IMR-90 (cell line): ENCODE measurements at places on chromosomes 12 and 14. TPM values are rescaled to one million over a fixed set of nuclear protein-coding genes. Genes with fewer than 3 reads are reported as not detected.

The RASSF9 gene
- total RNA-seq, result 0.18 and 0.28 TPM in 2 replicates

The LYZ gene
- total RNA-seq, result not detected in 2 replicates

The MYH6 gene
- total RNA-seq, result not detected in 2 replicates

The LRTM2 gene
- total RNA-seq, result not detected in 2 replicates

The RNF212B gene
- not detected in 2 replicates for total RNA-seq

The RNASE7 gene
- total RNA-seq, result not detected in 2 replicates

The E2F7 gene
- 8.1 and 10.3 TPM in 2 replicates for total RNA-seq

The MYF6 gene
- total RNA-seq, result not detected in 2 replicates

The RAN gene
- 898 and 910 TPM in 2 replicates for total RNA-seq

The TMTC2 gene
- 1.4 TPM in 2 replicates for total RNA-seq

The AICDA gene
- not detected in 2 replicates for total RNA-seq

The ATG101 gene
- 158 and 167 TPM in 2 replicates for total RNA-seq

The PLCZ1 gene
- not detected in 2 replicates for total RNA-seq

The SERPINA10 gene
- not detected in 2 replicates for total RNA-seq

The EXOC3L4 gene
- not detected in 2 replicates for total RNA-seq

GRCh38 chr12:102417055-102417454 is 63.3 kb downstream of the IGF1 start:
- no peaks in the 10 kb centered on the region for H3K27me3 ChIP-seq
- H3K36me3 ChIP-seq, result no peaks in the 10 kb centered on the region
- no peak overlapping the region for H3K4me3 ChIP-seq
- DNase-seq, result no peak
- no peaks in the 10 kb centered on the region; the same call in 1 of the 2 replicates for H3K4me1 ChIP-seq

- H3K4me1 ChIP-seq, result no peaks in the 10 kb centered on the region
- no peak overlapping the region for H3K4me3 ChIP-seq
- peaks cover 27% of the 10 kb centered on the region for H3K27me3 ChIP-seq
- H3K36me3 ChIP-seq, result no peaks in the 10 kb centered on the region
- DNase-seq, result no peak
Measured at GRCh38 chr14:91839749-91840148, 27.6 kb downstream of the TC2N start.

DNA sequence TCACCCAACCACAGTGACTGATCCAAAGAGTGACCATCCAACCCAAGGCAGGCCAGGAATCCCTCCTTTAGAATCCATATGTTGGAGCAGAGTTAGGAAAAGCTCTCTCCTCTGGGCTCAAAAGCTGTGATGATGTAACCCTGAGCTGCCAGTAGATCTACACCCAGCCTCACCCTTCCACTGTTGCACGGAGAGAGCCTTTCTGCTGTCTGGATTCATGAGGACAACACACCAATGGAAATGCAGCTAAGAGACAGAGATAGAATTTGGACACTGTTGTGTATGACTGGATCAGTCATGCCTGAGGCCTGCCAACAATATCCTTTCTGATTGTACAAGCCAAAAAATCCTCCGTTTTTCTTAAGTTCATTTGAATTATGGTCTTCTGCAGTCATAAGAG is 4.4 kb upstream of the OR6J1 start:
- H3K27me3 ChIP-seq, result peaks cover 6% of the 10 kb centered on the region; the same call in 1 of the 2 replicates
- peaks cover 2% of the 10 kb centered on the region; the same call in 1 of the 2 replicates for H3K4me1 ChIP-seq

GRCh38 chr12:121649819-121650353 is 19.6 kb downstream of the MORN3 start:
- no peak overlapping the region for H3K4me3 ChIP-seq
- no peaks in the 10 kb centered on the region for H3K4me1 ChIP-seq
- H3K27ac ChIP-seq, result no peak overlapping the region
- no peak for DNase-seq
- no peaks in the 10 kb centered on the region for H3K27me3 ChIP-seq

- DNase-seq, result no peak
- H3K4me1 ChIP-seq, result no peaks in the 10 kb centered on the region
- no peak overlapping the region for H3K27ac ChIP-seq
Measured at GRCh38 chr12:131049549-131050339, 96.0 kb downstream of the ADGRD1 start.

DNA sequence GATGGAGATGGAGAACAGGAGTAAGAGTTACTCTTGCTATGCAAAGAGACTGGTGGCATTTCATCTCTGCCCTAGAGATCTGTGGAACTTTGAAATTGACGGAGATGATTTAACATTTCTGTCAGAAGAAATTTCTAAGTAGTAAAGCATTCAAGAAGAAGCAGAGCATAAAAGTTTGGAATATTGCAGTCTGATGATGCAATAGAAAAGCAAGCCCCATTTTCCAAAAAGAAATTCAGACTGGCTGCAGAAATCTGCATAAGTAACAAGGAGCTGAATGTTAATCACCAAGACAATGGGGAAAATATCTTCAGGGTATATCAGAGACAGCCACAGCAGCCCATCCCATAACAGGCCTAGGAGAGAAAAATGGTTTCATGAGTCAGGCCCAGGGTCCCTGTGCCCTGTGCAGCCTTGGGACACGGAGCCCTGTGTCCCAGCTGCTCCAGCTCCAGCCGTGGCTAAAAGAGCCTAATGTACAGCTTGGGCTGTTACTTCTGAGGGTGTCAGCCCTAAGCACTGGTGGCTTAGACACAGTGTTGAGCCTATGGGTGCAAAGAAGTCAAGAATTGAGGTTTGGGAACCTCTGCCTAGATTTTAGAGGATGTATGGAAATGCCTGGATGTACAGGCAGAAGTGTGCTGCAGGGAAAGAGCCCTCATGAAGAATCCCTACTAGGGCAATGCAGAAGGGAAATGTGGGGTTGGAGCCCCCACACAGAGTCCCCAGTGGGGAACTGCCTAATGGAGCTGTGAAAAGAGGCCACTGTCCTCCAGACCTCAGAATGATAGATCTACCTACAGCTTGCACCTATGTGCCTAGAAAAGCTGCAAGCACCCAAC is 616.6 kb downstream of the SLC16A7 start:
- no peaks in the 10 kb centered on the region for H3K4me1 ChIP-seq
- no peaks in the 10 kb centered on the region for H3K27me3 ChIP-seq
- H3K36me3 ChIP-seq, result no peaks in the 10 kb centered on the region
- DNase-seq, result no peak
- no peak overlapping the region for H3K27ac ChIP-seq

GRCh38 chr12:130335517-130336392 is 1.9 kb upstream of the PIWIL1 start:
- H3K36me3 ChIP-seq, result no peaks in the 10 kb centered on the region
- H3K27me3 ChIP-seq, result no peaks in the 10 kb centered on the region
- H3K4me3 ChIP-seq, result no peak overlapping the region
- no peak overlapping the region for H3K27ac ChIP-seq
- no peaks in the 10 kb centered on the region for H3K4me1 ChIP-seq

GRCh38 chr14:103140316-103141109 is 17.3 kb downstream of the TNFAIP2 start:
- no peak for DNase-seq
- H3K27ac ChIP-seq, result no peak overlapping the region
- no peak overlapping the region for H3K4me3 ChIP-seq
- peaks cover 13% of the 10 kb centered on the region for H3K4me1 ChIP-seq
- H3K36me3 ChIP-seq, result no peaks in the 10 kb centered on the region

GRCh38 chr14:68771631-68772030 is 21.2 kb downstream of the ZFP36L1 start:
- no peaks in the 10 kb centered on the region; the same call in 1 of the 2 replicates for H3K27me3 ChIP-seq
- H3K4me3 ChIP-seq, result no peak overlapping the region
- no peak overlapping the region for H3K27ac ChIP-seq

DNA sequence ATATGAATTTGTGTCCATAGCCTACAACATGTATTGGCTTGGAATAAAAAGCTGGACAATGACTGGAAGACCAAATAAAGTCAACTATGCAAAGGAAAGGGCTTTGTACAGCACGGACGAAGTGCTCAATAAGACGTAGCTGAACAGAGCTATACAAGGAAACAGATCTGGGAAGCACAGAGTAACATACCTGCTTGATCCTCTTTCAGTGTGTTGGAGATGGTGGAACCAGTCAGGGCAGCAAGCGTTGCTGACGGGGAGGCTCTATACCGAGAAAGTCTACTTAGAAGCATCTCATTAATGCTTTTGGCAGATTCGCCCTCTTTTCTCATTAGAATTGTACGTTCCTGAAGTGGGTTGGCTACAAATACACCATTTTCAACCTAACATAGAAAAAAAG is 99.3 kb downstream of the HECTD4 start:
- H3K27ac ChIP-seq, result no peak overlapping the region
- no peak for DNase-seq
- H3K36me3 ChIP-seq, result peaks cover 3% of the 10 kb centered on the region; the same call in 1 of the 2 replicates
- H3K27me3 ChIP-seq, result no peaks in the 10 kb centered on the region
- no peak overlapping the region for H3K4me3 ChIP-seq

- no peaks in the 10 kb centered on the region for H3K36me3 ChIP-seq
- no peak for DNase-seq
- H3K4me1 ChIP-seq, result no peaks in the 10 kb centered on the region
- no peak overlapping the region for H3K27ac ChIP-seq
Measured at GRCh38 chr12:9856894-9857293, 12.3 kb downstream of the CLEC2B start.

GRCh38 chr12:100295764-100296555 is 29.0 kb downstream of the SCYL2 start:
- no peaks in the 10 kb centered on the region for H3K4me1 ChIP-seq
- no peak overlapping the region for H3K27ac ChIP-seq
- H3K27me3 ChIP-seq, result no peaks in the 10 kb centered on the region
- H3K36me3 ChIP-seq, result peaks cover 14% of the 10 kb centered on the region

DNA sequence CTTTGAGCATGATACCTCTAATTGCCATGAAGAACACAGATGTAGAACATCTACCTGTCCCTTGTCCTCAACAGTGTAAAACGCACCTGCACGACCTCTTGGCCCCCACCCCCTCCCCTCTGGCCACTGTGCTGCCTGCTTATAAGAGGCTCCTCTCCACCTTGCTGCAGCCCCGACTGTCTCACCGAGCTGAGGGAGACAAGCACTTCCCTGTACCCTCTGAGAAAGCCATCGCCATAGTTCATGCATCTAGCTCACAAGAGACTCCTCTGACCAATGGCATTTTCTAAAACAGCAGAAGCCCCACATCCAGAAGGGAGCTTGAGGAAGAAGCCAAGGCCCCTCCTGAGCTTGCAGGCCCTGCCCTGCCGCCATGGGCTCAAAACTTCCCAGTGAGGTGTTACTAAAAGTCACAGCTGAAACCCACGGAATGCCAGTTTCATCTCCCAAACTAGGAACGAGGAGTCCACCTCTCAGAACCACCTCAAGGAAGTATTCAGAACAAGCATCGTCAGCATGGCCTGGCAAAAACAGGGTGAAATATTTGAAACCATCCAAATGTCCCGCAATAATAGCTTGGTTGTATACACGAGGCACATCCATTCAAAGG is 21.5 kb upstream of the ANO2 start:
- H3K4me3 ChIP-seq, result no peak overlapping the region
- peaks cover 38% of the 10 kb centered on the region for H3K27me3 ChIP-seq
- no peak overlapping the region for H3K27ac ChIP-seq
- no peaks in the 10 kb centered on the region for H3K36me3 ChIP-seq
- H3K4me1 ChIP-seq, result no peaks in the 10 kb centered on the region

- no peaks in the 10 kb centered on the region for H3K4me1 ChIP-seq
- H3K4me3 ChIP-seq, result no peak overlapping the region
Measured at GRCh38 chr12:115639648-115640012, 637.9 kb downstream of the MED13L start.

GRCh38 chr12:104049903-104050356 is at the start of gene GLT8D2:
Gene GLT8D2 (minus strand): TSS chr12:104050187. CDS start chr12:104019648, 30,539 bp downstream.
- peaks cover 14% of the 10 kb centered on the region for H3K4me1 ChIP-seq
- peak; percentile 86 for DNase-seq
- H3K4me3 ChIP-seq, result peak within 1 kb of the TSS; percentile 47

- H3K36me3 ChIP-seq, result no peaks in the 10 kb centered on the region
- peak overlapping the region; percentile 40; the same call in 1 of the 2 replicates for H3K27ac ChIP-seq
- H3K4me3 ChIP-seq, result no peak overlapping the region
- peaks cover 4% of the 10 kb centered on the region; the same call in 1 of the 2 replicates for H3K4me1 ChIP-seq
Measured at GRCh38 chr12:27899151-27899661, 73.3 kb downstream of the PTHLH start.

- H3K27me3 ChIP-seq, result peaks cover 2% of the 10 kb centered on the region; the same call in 1 of the 2 replicates
- no peaks in the 10 kb centered on the region for H3K4me1 ChIP-seq
- no peak overlapping the region for H3K4me3 ChIP-seq
- H3K27ac ChIP-seq, result no peak overlapping the region
Measured at GRCh38 chr12:71810921-71811320, 28.6 kb upstream of the TBC1D15 start.

GRCh38 chr12:63149909-63150712 is 890 bp downstream of the AVPR1A start:
- no peaks in the 10 kb centered on the region for H3K4me1 ChIP-seq
- no peaks in the 10 kb centered on the region for H3K36me3 ChIP-seq
- H3K27ac ChIP-seq, result no peak overlapping the region
- DNase-seq, result no peak
